ENCODE measurements at places on chromosomes 3 and 15. TPM values are rescaled to one million over a fixed set of nuclear protein-coding genes. Genes with fewer than 3 reads are reported as not detected.

- DNase-seq: peak; percentile 74
These were observed 37.0 kb downstream of the ROPN1B start for GRCh38 chr3:126005951-126006350.

DNA sequence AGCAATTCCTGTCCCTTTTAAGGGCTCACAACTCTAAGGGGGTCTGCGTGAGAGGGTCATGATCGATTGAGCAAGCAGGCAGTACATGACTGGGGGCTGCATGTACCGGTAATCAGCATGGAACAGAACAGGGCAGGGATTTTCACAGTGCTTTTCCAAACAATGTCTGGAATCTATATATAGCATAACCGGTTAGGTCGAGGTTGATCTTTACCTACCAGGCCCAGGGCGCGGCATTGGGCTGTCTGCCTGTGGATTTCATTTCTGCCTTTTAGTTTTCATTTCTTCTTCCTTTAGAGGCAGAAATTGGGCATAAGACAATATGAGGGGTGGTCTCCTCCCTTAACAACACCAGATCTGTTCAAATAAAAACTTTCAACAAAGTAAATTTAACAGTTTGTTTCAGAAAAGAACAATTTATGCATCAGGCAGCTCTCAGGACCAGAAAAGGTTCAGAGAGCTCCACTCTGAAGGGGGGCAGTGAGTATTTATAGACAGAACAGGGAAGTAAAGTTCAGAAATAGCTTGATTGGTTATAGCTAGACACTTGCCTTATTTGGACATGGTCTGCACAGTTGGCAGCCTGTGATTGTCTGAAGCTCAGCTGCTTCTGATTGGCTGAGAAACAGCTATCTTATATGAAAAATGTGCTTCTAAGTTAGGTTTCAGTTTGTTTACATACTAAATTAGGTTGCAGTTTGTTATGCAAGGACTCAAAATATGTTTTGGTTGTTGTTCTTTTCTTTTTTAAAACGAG is 17.2 kb upstream of the B4GALT4 start:
- DNase-seq: peak; percentile 30

- no peak for DNase-seq
These were observed 259.5 kb downstream of the UACA start for GRCh38 chr15:70503798-70504298.

- DNase-seq: peak; percentile 70
These were observed 4.2 kb upstream of the TRAT1 start for GRCh38 chr3:108818404-108818803.

GRCh38 chr3:14422016-14422963 is 19.9 kb downstream of the SLC6A6 start:
- no peak for DNase-seq

PODXL2 gene
- 73.2 TPM for total RNA-seq

DNA sequence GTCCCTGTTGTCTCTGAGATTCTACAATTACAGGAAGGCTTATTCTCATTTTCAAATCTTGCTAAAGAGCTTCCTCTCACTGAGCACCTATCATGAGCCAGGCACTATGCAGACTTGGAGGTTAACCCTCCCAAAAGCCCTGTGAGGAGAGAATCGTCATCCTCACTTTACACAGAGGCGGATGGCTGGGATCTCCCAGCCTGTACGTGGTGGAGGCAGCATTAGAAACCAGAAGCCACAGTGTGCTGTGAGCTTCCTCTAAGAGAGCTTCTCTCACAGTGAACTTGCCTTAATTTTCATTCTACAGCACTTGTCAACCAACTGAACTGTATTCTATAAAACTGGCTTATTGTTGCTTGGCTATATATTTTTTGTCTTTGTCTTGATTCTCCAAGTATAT is 6.1 kb upstream of the DGKG start:
- DNase-seq: no peak

FRMD4B gene
- 12.9 TPM for total RNA-seq

- DNase-seq: no peak
These were observed 272.7 kb downstream of the DOCK3 start for GRCh38 chr3:50947419-50947818.

FAM81A gene
- total RNA-seq: 5.0 TPM

DNA sequence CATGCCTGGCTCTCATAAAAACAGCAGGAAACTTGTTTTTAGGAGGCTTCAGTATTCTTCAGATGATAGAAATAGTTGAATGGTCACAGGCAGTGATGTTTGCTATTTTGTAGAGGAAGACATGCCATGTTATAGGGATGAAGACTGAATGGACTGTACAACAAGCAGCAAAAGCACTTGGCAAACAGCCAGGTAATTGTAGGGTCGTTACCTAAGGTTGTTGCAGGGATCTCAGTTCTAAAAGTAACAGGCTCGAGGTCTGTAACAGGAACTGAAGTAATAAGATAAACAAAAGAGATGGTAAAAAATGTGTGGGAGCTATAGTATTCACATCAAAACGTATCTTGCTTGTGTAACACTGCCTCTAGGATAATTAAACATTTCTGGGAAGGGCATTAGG is 116.3 kb downstream of the TFG start:
- no peak for DNase-seq

GRCh38 chr15:81941479-81941878 is 104.3 kb downstream of the MEX3B start:
- no peak for DNase-seq

RASGRP1 gene
- total RNA-seq: 0.53 TPM

OXSM gene
- total RNA-seq: 15.8 TPM

DNA sequence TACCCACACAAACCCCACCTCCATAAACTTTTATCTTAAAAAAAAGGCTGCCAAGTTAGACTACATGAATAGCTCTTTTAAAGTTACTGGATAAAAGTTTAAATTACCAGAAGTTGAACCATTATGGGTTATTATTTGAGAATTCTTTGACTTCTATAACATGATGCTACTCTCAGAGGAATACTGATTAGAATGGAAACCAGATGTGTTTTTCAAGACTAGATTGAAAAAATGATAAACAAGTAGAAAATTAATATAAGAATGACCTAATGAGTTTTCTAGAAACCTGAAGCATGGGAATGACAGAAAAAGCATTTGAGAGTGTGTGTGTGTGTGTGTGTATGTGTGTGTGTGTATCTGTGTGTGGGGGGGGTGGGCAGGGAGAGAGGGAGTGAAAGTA is 12.4 kb upstream of the FGF7 start:
- no peak for DNase-seq

DNA sequence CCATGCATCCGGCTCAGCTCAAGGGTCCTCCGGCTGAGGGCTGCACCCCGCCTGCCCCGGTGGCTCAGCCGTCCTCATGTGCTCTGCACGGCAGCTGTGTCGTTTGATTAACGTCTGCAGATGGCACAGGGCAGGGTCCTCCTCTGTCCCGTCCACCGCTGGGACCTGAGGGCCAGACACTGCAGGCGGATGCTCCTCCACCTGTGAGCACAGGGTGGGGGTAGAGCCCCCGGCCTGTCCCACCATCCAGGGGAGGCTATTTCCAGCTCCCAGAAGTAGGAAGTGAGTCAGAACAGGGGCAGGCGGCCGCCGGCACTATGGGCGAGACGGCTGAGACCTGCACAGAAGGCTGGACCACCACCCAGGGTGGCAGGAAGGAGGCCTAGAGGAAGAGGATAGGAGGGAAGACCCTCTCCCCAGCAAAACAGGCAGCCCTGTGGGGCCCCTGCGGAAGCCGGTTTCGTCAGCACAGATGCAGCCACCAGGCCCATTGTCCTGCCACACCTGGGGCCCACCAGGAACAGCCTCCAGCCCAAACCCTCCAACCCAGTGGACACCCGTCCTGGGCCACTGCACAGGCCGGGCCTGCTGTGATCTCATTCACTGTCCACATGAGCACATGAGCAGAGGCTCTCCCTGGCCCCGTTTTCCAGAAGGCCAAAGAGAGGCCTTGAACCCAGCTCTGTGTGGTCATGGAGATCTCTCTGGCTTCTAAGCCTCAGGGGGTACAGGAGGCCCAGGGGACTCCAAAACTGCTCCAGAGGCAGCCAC is 12.6 kb upstream of the PLXND1 start:
- no peak for DNase-seq

DNA sequence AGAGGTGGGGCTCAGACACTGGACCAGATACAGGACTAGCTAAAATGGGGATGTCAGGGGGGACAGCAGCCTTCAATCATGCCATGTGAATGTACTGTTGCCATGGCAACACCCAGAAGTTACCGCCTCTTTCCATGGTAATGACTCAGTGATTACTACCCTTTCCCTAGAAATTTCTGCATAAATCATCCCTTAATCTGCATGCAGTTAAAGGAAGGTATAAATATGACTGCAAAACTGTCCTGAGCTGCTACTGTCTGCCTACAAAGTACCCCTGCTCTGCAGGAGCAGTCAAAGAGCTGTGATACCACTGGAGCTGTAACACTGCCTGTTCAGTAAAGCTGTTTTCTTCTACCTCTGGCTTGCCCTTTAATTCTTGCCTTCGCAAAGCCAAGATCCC is 168.2 kb downstream of the PEAK1 start:
- DNase-seq: peak; percentile 41

TMEM212 gene
- total RNA-seq: not detected

PRSS50 gene
- total RNA-seq: not detected

FOXB1 gene
- total RNA-seq: not detected

PDE8A gene
- total RNA-seq: 25.1 TPM

- DNase-seq: peak; percentile 100
These were observed 345 bp upstream of the CDV3 start for GRCh38 chr3:133573054-133573628.

DNA sequence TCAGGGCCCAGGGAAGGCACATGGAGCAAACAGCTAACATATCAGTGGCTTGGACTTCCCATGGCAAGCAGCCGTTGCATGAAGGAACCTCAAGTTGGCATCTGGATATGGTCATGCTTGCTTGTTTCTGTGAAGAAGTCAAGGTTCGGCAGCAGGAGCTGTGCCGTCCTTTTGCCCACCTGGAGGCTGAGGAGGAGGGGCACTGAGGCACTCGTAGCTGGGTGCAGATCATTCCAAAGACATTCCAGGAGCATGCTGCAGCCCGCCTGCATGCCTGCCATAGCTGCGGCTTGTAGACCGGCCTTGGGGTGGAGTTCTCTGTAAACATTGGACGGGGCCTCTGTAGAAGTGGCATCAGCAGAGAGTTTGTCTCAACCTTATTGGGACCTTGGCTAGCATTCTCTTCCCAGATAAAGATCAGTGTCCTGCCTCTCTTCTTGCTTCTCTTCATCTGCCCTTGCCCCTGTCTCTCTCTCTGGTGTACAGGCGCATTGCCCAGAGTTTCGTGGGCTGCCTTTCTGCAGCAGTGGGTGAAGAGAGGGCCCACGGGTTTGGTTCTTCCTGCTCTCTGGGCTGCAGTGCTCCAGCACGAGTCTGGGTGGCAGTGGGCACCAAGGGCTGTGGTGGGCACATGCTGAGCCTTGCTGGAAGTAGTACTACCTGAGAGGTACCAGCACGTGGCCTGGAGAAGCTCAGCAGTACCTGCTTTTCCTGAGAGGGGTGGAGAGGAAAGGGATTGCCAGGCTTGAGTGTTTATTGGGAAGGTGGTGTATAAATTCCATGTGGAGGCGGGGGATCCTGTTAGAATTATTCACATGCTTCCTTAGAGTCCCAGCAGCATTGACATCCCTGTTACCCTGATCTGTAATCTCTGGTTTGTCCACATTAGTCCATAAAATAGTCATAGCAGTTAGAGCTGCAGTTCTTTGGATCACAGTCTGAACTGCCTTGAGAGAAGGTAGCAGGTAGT is 49.4 kb downstream of the CHCHD6 start:
- DNase-seq: no peak

DNA sequence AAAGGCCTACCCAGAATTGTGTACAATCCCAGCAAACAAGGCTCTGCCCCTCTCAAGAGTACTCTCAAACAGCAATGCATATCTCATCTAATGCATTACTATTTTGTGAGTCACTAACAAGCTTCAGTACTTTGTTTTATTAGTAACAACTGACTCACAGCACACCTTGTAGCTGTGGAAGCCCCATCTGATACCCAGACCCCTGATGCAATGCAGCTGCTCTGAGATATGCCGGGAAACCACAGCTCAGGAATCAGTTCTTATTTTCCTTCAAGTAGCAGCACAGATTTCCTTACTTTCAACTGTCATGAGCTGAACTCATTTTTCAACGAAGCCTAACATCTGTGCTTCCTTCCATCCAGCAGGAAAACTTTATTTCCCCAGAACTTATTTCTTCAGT is 37.8 kb downstream of the CCNL1 start:
- peak; percentile 96 for DNase-seq

FRMD5 gene
- total RNA-seq: 28.1 TPM

STAB1 gene
- total RNA-seq: not detected

GRCh38 chr15:91593067-91593466 is 260.4 kb upstream of the SLCO3A1 start:
- DNase-seq: peak; percentile 40

MYL3 gene
- total RNA-seq: not detected

C15orf62 gene
- total RNA-seq: 0.27 TPM

- no peak for DNase-seq
These were observed 6.3 kb downstream of the PIGZ start for GRCh38 chr3:196962108-196962929.

DNA sequence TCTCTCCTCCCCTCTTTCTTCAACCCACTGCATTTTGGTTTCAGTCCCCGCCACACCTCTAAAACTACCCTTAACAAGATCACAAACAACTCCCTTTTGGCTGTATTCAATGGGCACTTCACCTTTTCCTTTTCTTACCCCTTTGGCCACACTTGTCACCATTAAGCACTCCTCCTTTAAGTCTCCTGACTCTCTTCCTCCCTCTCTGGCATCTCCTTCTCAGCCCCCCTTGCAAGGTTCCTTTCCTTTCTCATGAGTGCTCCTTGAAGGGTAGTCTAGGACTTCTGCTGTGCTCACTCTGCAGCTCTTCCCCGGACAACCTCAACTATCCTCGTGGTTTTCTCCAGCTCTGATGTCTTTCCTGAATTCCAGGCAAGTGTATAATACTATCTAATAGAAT is 103.7 kb downstream of the RPL22L1 start:
- no peak for DNase-seq

GRCh38 chr15:81540909-81541308 is 166.9 kb upstream of the TMC3 start:
- no peak for DNase-seq

GRCh38 chr15:40807888-40808461 is 702 bp upstream of the DNAJC17 start:
- DNase-seq: no peak

MIX23 gene
- total RNA-seq: 155 TPM

- no peak for DNase-seq
These were observed 76.6 kb downstream of the C3orf70 start for GRCh38 chr3:185076219-185076618.

GDPGP1 gene
- total RNA-seq: 6.4 TPM

DNA sequence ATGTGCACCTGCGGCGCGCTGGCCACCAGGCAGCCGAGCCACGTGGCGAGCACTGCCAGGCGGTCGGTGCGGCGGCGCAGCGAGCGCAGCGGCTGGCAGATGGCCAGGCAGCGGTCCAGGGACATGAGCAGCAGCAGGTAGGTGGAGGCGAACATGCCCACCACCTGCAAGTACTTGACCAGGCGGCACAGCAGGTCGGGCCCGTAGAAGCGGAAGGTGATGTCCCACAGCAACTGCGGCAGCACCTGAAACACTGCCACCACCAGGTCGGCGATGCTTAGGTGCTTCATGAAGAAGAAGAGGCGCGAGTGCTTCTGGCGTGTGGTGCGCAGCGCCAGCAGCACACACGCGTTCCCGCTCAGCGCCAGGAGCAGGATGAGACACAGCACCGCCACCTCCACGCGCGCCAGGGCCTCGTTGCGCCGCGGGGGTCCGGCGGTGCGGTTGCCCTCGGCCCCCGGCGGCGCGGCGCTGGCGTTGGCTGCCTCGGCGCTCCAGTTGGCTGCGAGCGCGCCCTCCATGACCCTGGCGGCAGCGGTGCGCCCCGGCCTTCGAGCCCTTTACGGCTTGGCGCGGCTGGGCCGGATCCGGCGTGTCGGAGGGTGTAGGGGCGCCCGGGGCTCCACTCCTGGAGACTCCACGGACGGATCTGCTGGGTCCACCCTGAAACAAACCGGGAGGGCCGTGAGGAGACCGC is 1.6 kb downstream of the OXTR start:
- no peak for DNase-seq

GRCh38 chr3:67067251-67067650 is 69.1 kb downstream of the KBTBD8 start:
- DNase-seq: no peak

Data from HT1080 (cell line).